ENCODE measurements at places on chromosomes 16 and 17. TPM values are rescaled to one million over a fixed set of nuclear protein-coding genes. Genes with fewer than 3 reads are reported as not detected.

FOXN1 gene
- total RNA-seq = not detected

EVI2B gene
- 0.33 TPM for total RNA-seq

CCDC144A gene
- 12.3 TPM for total RNA-seq

ENPP7 gene
- not detected for total RNA-seq

GJC1 gene
- 19.3 TPM for total RNA-seq

MEFV gene
- under 0.01 TPM for total RNA-seq

TEKT5 gene
- total RNA-seq = 0.26 TPM

MYH1 gene
- total RNA-seq = not detected

MRTFB gene
- 6.9 TPM for total RNA-seq
